ENCODE measurements at places on chromosomes 1 and 21.
A peak's percentile ranks its signal among the peaks of the same experiment; 100 is the strongest.

- DNase-seq, result no peak
Observed at GRCh38 chr1:236343246-236343870, 50.7 kb upstream of the EDARADD start.

- DNase-seq, result no peak
Observed at GRCh38 chr1:243454328-243454997, 198.6 kb downstream of the SDCCAG8 start.

GRCh38 chr1:18945401-18945849 is 11.1 kb downstream of the IFFO2 start:
- DNase-seq, result peak; percentile 75

DNA sequence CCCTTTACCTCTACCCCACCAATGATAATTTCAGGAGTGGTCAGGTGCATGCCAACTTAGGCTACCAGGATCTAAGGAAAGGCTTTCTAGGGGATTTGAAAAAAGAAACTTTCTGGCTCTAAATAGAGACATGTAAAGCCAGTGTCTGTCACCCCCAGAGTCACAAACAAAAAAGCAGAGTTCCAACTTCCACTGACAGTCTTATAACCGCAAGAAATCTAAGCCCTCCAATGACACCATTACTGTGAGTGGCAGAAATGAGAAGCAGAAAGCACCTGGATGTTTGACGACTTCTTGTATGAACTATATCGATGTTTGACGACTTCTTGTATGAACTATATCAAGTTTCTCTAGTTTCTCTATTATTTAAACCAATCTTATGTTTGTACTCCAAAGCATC is 6.0 kb downstream of the DENND1B start:
- no peak for DNase-seq

- DNase-seq, result no peak
Observed at GRCh38 chr1:184492536-184492935, 105.7 kb downstream of the C1orf21 start.

- peak; percentile 4 for DNase-seq
Observed at GRCh38 chr1:231211005-231211857, 29.8 kb upstream of the GNPAT start.

DNA sequence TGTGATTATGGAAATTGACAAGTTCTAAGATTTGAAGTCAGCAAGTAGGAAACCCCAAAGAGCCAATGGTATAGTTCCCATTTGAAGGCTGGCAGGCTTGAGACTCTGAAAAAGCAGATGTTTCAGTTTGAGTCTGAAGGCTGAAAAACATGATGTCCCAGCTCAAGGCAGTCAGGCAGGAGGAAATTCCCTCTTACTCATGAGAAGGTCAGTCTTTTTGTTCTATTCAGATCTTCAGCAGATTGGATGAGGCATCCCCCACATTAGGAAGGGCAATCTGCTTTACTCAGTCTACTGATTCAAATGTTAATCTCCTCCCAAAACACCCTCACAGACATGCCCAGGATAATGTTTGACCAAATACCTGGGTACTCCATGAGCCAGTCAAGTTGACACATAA is 372.5 kb upstream of the ST6GALNAC5 start:
- DNase-seq, result peak; percentile 28

- DNase-seq, result no peak
Observed at GRCh38 chr1:176055398-176055797, 151.7 kb downstream of the COP1 start.

GRCh38 chr1:53535846-53536245 is 76.6 kb downstream of the DMRTB1 start:
- no peak for DNase-seq

DNA sequence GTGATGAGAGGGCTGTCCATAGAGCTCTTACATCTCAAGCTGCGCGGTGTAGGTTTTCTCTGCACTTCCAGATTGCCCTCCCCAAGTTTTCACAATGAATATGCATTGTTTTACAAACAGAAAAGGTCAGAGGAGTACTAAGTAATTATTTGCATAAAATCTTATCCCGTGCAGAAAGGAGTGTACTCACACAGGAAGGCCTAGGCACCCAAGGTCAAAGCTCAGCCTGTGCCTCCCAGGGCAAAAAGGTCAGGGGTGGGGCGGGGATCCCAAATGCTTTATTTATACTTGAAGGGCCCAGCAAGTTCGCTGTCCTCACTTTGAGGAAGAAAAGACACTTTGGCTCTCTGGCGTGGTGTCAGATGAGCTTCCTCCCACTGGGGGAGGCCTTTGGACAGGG is 10.3 kb upstream of the KCNE1 start:
- no peak for DNase-seq

- no peak for DNase-seq
Observed at GRCh38 chr21:42387164-42387563, 8.7 kb downstream of the TMPRSS3 start.

- no peak for DNase-seq
Observed at GRCh38 chr21:39430457-39430856, 15.1 kb downstream of the LCA5L start.

GRCh38 chr1:216422821-216423520 is at the start of gene USH2A:
Gene USH2A, minus strand, starts transcription at chr1:216423448. Its CDS starts 1,112 bp downstream, at chr1:216422336.
- no peak for DNase-seq

DNA sequence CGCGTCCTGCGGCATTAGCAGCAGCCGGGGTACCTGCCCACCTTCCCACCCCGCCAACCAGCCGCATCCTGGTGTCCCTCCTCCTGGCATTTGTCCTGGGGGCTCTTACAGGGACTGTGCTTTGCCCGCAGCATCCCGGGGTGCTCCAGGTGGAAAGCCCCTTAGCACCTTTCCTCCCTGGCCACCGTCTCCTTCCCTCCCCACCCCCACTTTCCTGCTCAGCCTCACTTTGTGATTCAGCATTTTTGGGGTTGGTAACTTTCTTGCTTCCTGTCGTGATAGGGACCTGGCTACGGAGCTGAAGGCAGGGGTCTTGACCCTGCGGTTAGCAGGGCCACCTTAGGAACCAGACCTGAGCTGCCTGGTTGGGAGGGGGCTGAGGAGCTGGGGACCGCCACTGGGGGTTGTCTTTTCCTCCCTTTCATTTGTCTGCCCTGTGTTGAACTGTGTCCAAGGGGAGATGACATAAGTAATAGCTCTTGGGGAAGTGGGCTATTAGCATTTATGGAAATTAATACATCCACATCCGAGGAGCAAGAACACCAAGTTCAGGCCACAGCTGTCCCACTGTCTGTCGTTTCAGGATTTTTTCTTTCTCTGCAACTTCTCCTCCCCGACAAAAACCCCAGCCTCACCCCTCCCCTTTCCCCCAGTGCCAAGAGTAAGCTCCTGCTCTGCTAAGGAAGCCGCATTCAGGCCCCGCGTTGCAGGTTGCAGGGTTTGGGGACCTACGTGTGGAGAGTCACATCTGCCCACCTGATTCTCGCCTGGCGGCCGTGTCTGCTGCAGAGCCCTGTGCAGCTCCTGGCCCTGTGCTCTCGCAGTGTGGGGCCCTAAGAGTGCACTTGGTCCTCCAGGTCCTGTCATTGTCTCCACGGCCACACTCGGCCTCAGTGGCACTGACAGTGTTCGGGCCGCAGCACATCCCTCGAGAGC is 1.6 kb upstream of the NPHP4 start:
- DNase-seq, result no peak

- no peak for DNase-seq
Observed at GRCh38 chr1:205568135-205568468, 63.6 kb downstream of the CDK18 start.

DNA sequence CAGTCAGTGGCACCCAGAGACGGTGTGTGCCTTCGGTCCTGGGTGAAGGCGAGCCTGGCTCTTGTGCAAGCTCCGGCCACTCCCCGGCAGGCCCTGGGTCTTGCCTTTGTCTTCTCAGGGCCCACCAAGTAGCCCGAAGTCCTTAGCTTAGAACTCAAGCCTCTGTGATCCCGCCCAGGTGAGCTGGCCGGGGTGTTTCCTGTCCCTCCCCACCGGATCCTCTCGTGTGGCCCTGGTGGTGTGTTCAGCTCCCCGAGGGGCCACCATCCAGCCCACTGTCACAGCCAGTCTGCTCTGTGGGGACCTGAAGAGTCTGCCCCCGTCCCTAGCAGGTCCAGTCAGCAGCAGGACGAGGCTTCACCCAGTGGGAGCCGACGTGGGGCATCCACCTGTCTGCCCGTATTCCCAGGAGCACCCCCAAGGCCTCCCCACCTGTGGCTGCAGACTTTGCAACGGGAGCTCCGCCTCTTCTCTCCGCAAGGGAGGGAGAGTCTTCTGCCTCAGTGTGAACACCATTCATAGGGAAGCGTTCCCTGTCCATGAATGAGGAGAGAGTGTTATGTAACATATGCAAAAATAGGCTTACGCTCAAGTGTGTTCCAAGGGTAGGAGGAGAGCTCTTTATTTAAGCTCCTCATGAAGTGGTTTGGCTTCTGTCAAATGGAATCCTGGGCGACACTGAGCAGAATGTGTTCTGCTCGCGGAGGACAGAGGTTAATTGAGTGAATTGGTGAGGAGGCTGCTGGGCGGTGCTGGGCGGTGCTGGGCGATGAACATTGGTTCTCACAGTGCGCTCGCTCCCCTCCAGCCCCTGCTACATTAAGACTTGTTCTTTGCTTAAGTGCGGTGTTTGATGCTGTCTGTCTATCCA is 108.9 kb downstream of the CRYAA start:
- no peak for DNase-seq

DNA sequence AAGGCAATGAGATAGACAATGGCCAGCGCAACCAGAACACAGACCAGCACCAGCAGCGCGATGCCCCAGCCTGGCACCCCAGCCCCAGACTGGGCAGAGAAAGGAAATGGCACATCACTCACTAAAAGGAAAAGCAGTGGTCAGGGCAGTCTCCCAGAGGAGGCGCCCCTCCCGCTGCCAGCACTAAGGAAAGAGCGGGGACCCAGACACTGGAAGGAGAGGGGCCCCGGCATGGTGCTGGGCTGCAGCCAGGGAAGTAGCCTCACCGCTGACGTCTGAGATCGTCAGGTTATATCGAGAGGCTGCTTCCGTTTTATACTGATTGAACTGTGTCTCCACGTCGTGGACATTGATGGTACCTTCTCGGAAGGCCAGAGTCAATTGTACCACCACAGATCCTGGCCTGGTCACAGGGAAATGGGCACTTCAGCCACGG is 13.8 kb downstream of the TRIM46 start:
- DNase-seq, result no peak

GRCh38 chr21:37742115-37742514 is 174.1 kb downstream of the KCNJ6 start:
- no peak for DNase-seq

- no peak for DNase-seq
Observed at GRCh38 chr1:58576727-58577653, at the start of gene TACSTD2. Gene TACSTD2, minus strand, starts transcription at chr1:58577252. Its CDS starts 96 bp downstream, at chr1:58577156.

DNA sequence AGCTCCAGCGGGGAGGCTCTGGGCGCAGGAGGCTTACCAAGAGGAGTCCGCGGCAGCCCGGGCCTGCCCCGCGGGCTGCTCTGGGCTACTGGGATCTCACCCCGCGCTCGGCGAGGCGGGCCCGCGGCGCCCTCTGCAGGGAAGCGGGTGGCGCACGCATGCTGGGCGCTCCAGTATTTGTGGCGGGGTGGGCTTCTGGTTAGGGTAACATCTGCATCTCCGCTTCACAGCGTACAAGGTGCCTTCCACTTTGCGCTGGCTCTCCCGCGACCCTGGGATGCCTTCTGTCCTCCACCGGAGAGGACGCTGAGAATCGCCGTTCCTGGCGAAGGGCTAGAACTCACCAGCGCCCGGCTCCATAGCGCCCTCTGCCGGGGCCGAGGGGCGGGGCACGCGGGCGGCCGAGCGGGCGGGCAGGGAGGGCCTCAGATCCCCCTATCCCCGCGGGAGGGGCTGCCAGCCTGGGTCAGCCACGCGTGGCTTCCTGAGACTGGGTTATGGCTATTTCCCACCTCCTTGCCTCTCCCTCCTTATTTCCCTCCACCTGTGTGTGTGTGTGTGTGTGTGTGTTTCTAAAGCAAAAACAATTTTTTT is 46.6 kb upstream of the CTBS start:
- no peak for DNase-seq

DNA sequence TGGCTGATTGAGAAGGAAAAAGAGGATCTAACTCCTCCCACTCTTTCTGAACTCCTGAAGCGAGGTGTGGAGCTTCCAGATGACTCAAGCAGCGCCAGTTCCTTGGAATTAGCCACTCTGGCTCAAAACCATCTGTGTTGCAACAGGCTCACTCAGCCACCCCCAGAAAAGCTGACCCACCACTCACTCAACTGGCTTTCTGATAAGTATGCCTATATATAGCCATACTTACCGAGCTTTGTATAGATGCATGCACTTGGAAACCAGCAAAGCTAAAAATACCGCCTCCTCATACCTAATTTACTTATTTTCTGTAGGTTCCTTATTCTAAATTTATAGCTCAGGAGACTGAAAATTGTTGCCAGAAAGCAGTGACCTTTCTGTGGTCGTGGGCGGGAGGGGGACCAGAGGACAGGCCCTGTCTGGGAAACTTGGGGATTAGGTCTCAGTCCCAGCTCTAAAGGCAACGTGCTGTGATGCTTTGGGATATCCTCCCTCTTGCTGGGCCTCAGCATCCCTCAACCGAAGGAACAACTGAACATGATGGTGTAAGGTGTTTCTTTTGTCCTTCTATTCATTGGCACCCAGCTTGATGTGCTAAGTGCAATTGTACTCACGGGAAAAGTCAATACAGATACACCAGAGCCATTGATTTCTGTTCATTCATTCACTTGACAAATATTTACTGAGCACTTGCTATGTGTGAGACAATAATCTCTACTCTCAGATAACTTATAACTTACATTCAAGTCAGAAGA is 65.7 kb downstream of the NENF start:
- DNase-seq, result peak; percentile 82

GRCh38 chr1:210597555-210598134 is 268.9 kb downstream of the HHAT start:
- peak; percentile 78 for DNase-seq

DNA sequence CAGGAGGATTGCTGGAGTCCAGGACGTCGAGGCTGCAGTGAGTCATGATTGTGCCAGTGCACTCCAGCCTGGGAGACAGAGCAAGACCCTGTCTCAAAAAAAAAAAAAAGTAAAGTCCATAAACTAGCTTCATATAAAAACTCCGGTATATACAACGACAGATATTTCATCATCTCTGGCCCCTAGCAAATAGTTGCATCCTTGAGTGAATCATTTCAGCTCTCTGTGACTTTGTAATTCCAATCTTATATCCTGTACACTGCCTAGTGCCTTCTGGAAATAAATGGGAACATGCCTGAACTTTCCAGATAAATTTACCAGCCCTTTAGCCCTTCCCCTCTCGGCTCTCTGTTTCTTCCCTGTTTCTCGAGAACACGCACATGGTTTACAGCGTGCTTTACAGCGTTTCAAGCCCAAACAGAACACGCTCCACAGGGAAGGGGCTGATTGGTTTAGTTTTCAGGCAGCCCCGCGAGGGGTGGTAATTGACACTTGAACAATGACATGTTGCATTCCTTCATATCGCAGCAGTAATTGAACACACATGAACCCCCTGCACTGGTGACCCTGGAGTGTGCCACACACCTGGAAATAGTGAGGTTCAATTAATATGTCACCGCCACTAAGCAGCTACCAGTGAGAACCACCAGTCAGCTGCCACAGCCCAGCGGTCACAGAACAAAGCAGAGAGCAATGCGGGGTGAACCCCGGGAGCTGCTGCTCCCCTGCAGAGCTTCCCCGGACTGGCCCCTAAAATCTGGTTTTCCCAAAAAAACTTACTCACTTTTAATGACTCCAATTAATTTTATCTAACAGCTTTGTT is 35.7 kb upstream of the SIM2 start:
- DNase-seq, result peak; percentile 15

- DNase-seq, result no peak
Observed at GRCh38 chr21:19029816-19030215, 626.2 kb upstream of the TMPRSS15 start.

GRCh38 chr1:25031966-25032667 is 102.0 kb upstream of the RUNX3 start:
- DNase-seq, result no peak

GRCh38 chr1:180498594-180498993 is 3.8 kb downstream of the ACBD6 start:
- no peak for DNase-seq
